ENCODE measurements at places on chromosomes 3 and 15.

DNA sequence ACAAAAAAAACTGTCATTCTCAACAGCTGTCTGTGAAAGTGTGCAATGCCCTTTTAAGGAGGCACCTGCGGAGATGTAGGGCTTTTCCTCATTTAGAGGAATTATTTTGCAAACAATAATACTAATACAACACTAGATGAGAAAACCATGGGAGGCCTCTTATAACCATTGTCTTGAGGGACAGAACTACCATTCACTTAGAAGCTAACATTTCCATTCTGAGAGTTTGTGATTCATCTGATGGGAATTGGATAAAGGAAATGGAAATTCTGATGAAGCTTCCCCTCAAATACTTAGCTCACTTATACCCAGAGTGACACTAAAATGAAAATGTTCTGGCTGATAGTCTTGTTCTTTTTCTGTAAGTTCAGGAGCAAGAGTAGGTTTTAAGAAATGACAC, 147.7 kb downstream of the CADPS start:
- no peak for DNase-seq

- no peak for DNase-seq
Observed at GRCh38 chr15:36878684-36879262, 221.6 kb downstream of the MEIS2 start.

GRCh38 chr3:148878095-148878494, 13.0 kb downstream of the CPA3 start:
- DNase-seq = no peak

DNA sequence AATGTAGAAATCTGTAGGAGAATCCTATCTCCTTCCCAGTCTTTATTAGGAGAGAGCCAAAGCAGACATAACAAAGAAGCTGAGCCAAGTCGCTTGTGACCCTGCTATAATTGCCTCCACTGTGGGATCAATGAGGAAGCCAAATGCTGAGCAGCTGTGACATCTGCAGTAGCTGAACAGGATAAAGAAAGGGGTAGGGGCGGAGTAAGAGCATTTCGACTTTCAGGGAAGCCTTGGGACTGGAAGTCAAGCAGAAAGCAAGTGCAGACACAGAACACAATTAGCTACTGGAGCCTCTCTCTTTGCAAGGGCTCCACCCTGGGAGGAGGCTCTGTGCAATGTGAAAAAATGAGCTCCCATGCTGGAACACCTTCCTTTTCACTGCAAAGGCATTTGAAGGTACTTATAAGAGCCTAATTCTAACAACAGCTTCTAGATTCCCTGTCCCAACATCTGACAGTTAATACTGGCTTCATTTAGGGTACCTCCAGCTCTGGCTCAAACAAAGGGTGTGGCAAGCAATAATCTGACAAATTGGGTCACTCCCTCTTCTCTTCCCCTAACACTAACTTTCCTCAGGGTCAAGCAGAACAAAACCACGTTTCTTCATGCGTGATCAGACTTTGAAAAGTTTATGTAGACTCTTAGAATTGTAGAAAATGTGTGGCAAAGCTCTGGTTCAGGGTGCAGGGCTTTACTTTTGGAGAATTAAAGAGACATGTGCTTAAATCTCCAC, 166.4 kb downstream of the CADPS start:
- no peak for DNase-seq

DNA sequence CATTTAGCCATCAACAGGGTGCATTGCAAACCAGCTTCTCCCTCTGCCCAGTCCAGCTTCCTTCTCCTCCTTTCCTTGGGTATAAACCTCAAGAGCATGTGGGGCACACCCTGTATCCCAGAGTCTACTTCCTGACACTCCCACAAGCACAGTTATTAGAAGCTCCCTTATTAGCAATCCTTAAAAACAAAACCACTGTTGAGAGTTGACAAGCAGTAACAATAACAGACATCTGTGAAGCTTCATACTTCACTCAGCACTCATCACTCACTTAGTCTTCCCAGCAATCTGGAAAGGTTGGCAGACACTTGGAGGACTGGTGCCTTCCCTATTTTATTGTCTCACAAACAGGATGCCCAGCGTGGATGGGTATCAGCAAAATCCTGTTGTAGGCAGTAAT, 155.5 kb upstream of the PROK2 start:
- DNase-seq = no peak

DNA sequence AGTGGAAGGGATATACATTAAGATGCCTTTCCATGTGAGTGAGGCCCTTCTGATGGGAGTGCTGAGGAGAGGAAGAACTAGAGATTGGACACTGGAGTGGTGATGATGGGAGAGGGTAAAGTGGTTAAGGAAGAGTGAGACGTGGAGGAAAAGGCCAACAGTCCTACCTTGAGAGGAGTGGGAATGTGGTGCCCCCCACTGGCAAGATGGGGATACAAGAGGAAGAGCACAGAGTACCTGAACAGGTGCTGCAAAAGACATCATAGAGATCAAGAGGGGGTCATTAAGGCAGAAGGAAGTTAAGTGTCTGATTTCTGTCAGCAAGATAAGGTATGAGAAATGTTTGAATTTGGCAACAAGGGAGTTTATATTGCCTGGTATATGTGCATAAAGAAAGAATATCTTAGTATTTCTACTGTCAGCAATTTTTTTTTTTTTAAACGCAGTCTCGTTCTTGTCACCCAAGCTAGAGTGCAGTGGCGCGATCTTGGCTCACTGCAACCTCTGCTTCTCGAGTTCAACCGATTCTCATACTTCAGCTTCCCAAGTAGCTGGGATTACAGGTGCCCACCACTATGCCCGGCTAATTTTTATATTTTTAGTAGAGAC, 34.0 kb downstream of the ARIH2 start:
- no peak for DNase-seq

DNA sequence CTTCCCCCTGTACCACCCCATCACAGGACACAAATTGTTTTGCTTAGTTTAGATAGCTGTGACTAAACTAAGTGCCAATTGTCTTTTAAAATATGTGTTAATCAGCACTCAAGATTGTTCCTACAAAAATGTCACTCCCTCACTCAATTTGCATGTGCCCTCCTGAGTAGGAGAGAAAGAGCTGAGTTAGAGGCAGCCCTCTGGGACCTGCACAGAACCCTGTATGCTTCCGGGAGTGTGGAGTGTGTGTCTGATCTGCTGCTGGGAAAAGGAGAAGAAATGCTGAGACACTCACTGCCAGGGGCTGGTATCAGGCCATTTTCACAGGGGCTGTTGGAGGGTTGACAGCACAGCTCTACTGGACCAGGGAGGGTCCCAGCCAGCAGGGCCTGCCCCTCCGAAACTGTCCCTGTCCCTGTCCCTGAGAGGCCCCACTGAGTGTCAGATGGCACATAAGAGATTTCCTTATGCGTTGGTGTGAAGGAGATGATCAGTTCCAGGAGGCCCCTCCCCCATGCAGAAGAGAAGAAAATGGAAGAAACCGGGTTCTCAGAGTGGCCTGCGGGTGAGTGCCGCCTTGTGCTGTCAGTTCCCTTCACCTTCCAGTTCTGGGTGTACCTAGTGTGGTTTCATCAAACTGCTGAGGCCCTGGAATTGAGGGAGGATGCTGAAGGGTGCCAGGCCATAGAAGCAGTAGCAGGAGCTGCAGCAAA, 3.9 kb upstream of the B3GNT5 start:
- DNase-seq = no peak

DNA sequence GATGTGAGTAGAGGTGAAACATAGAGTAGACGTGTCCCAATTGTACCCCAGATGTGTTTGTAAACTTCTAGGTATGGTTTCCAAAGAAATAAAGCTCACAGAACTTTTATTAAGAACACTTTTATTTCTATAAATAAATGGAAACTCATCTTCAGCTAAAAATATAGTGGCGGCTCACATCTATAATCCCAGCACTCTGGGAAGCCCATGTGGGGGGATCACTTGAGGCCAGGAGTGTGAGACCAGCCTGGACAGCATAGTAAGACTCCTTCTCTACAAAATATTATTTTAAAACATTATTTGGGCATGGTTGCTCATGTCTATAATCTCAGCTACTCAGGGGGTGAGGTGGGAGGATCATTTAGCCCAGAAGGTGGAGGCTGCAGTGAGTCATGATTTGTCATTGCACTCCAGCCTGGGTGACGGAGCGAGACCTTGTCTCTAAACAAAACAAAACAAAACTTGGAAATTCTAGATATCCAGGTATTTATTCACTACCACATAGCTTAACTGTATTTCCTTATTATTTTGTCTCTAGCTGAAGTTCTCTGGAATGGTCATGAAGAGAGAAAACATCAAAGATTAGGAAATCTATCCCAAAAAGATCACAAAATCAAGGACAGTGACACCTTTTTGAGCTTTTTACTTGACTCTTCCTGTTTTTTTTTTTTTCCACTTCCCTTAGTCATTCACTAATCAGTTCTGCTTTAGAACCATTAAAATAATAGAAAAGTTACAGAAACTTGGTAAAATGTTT, 258.1 kb downstream of the TIGIT start:
- DNase-seq = no peak

DNA sequence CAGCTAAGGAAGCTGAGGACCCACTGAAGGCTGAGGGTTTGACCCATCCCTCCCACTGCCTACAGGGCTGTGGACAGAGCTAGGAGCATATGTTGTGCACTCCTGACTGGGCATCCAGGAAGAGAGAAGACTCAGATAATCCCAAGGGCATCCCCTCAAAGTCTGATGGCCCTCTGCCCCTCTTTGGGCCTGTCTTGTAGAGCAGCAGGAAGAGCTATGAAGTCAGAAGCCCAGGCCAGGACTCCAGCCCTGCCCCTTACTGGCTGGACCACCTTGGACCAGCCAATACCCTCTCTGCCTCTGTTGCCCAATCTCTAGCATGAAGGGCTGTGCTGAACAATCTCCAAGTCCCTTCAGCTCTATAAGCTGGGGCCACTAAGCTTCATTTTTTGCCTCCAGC, 210.8 kb downstream of the RPLP1 start:
- no peak for DNase-seq

DNA sequence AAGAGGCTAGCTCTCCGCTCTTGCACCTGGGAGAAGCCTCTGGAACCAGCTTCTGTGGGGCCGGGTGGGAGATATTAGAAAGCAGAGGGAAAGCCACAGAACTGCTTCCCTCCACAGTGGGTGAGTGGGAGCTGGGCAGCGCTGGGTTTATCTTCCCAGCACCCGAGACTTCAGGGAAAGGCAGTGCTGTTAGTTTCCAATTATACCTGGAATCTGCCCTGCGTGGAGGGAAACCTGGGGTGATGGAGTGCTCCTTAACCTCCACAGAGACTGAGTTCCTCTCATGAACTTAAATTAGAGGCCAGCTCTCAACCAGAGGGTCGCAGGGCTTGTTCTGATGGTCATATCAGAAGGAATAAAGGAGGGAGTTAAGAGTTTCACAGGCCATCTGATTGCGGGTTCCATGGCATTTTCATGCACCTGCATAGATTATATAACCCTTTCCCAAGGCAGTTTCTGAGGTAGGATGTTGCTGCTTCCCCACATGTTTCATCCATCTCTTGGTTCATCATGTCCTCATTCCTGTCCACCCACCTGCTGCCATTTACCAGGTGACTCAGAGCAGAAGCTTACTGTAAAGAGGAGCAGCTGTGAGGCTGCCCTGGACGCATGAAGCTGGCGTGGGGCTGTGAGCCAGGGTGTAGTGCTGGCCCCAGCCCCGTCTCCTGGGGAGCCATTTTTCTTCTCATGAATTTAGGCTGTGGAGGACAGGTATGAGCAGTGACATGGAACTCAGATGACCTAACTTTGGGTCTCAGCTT, 42.5 kb downstream of the CA12 start:
- no peak for DNase-seq

- no peak for DNase-seq
Observed at GRCh38 chr3:70531063-70531657, 218.7 kb upstream of the MDFIC2 start.

DNA sequence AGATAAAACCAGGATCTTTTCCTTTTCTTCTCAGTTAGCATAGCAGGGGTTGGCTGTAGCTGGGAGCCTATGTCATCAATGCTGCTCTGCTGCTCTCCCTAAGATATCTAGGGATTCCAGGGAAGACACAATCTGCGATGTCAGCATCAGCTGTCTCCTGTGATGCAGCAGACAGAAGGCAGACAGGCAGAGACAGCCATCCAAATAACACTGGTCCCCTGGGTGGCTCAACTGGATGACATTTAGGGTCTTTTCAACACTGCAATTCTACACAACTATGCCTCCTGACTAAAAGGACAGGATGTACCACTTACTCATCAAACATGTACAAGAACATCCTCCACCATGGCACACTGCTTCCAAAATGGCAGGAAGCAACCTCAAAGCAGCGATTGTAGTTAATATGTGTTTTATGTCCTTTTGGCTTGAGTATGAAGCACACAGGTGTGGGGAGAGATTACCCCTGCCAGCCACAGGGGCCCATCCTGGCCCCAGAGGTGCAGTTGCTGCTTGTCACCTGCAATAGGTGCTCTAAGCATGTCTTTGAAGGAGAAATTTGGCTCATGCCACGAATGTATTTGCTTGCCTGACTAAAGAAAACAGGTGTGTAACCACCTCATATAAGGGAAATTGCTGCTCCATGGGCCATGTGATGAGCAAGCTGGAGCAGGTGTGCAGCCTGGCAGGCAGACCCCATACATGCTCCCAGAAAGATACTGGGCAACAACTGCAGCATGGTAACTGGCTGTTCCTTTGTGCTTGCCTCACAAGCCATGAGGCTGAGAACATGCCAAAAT, 357.8 kb downstream of the VPS13C start:
- no peak for DNase-seq

- DNase-seq = no peak
Observed at GRCh38 chr3:183824761-183825455, 469 bp downstream of the MAP6D1 start.

DNA sequence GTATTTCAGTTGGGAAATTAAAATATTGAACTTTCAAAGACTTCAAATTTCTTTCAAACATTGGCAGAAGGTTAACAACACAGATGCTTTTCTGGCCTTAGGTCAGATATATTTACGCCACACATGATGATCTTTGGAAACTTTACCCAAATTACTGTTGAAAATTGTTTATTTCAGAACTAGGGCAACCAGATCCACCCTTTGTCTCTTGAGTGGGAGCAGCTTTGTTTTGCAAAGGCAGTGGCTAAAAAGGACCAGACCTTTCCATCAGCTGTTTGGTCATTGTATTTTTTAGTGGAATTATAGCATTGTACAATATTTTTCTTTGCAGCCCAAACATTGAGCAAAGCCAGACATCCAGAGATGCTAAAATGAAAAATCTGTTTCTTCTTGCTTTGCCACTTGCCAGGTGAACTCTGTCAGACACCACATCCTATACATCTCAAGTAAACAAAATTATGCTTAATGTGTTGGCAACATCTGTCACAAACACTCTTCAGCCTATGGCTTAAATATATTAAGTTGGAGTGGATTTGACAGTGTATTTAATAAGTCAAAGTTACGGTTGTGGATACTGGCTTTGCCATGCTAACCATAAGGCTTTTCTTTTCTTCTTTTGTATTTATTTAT, 651.9 kb downstream of the RBMS3 start:
- DNase-seq = no peak

GRCh38 chr3:14532691-14533456, 7.3 kb downstream of the GRIP2 start:
- no peak for DNase-seq

- no peak for DNase-seq
Observed at GRCh38 chr15:101733545-101733944, 9.3 kb upstream of the TARS3 start.

Measured in stimulated activated CD4-positive, alpha-beta T cell treated with anti-CD3 and anti-CD28 coated beads, Interleukin-1b, Interleukin-23, amount 100 ng/mL, for 1 hour (primary cell).